ENCODE measurements at places on chromosomes 3 and 15.

DNA sequence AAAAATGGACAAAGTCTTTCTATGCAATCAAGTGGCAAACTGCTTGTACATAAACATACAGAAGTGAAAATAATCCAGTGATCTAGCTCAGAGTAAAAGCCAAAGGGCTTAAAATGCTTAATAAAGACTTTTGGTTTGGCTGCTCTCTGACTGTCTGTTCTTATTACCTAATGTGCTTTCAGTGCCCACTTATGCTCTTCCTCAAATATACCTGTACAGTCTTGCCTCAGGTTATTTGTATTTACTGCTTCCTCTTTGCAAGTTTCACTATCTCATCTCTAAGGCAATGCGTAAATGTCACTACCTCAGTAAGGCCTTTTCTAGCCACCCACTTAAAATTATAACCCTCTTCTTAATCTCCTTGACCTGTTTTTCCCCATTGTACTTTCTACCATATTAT, 171.8 kb downstream of the EPHA6 start:
- DNase-seq = no peak

GRCh38 chr3:31004025-31004678, 109.7 kb upstream of the GADL1 start:
- no peak for DNase-seq

- DNase-seq = no peak
Measured at GRCh38 chr3:113231391-113231790, 20.0 kb downstream of the BOC start.

DNA sequence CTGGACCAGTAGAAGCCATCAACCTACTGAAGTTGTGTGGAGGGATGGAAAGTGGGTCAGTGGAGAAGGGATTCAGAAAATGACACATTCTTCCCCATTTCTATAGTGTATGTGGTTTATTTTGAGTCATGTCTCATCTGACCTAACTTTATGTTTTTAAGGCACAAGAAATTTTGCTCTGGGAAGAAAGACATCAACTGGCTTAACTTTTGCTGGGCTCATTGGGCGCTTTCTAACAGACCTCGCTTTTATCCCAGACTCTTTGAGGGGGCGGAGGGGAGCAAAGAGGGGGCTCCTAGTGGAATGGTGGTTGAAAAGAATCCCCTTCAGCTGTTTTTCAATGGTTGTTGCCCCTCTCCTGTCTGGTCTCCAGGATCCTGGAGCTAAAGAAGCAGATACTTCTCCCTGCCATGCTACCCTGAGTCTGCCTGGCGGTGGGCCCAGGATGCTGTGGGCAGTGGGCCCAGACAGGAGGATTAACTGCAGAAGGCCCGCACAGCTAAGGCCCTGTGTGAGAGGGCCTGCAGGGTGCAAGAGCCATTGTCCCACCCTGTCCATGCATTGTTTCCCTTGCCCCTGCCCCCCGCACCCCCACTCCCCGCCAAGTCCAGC, 14.5 kb downstream of the CSRNP1 start:
- DNase-seq = no peak

DNA sequence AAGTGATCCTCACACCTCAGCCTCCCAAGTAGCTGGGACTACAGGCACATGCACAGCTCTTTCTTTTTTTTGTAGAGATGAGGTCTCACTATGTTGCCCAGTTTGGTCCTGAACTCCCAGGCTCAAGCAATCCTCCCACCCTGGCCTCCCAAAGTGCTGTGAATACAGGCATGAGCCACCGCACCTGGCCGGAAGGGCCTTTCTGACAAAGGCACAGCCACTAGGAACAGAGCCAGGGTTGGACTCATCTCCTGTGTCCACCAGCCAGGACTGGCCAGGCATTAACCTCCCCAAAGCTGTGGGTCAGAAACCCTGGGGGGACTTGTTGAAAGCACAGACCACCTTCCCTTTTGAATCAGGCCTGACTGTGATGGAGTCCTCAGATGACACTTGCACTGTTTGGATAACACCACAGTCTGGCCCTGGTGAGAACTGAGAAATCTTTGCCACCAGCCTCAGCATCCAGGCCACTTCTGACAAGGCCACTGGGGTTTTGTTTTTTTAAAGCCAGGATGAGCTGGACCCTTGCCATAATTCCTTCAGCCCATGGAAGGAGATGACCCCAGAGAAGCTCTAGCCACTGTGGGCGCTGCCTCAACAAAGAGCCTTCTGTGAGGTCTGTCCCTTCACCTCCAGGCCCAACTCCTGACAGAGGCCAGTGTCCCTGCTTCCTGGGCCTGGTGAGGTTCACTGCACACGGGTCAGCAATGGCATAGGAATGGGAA, 4.8 kb downstream of the TKT start:
- DNase-seq = no peak

GRCh38 chr3:32457971-32458471, 44.6 kb downstream of the CMTM6 start:
- DNase-seq = no peak

- no peak for DNase-seq
Measured at GRCh38 chr3:45079715-45080114, 53.6 kb downstream of the CLEC3B start.

All from HL-60 (cell line).